ENCODE measurements at places on chromosomes 2 and 18.
A peak's percentile ranks its signal among the peaks of the same experiment; 100 is the strongest.

DNA sequence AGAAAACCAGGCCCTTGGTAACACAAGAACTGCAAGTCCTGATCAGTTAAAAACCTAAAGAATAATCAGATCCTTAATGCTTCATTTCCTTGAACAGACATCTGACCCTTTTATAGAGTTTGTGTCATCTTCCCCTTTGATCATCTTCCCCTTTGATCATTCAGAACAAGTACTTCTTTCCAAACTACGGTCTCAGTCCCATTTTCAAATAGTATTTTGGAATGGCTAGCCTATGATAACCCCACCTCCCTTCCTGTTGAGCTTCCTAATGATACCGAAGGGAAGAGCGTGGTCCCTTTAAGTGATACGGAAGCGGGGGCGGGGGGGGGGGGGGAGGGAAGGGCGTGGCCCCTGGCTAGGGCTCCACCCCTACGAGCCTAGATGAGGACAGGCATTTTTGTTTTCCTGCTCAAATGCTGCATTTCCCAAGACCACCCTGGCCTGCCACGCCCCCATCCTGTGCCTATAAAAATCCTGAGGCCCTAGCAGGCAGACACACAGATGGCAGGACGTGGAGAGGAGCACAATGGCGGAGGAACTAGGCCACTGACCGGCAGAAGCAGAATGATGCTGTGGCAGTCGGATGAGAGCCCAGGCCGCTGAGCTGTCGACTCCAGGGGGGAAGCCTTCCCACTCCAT is 24.1 kb upstream of the CHRNA1 start:
- no peak for DNase-seq

DNA sequence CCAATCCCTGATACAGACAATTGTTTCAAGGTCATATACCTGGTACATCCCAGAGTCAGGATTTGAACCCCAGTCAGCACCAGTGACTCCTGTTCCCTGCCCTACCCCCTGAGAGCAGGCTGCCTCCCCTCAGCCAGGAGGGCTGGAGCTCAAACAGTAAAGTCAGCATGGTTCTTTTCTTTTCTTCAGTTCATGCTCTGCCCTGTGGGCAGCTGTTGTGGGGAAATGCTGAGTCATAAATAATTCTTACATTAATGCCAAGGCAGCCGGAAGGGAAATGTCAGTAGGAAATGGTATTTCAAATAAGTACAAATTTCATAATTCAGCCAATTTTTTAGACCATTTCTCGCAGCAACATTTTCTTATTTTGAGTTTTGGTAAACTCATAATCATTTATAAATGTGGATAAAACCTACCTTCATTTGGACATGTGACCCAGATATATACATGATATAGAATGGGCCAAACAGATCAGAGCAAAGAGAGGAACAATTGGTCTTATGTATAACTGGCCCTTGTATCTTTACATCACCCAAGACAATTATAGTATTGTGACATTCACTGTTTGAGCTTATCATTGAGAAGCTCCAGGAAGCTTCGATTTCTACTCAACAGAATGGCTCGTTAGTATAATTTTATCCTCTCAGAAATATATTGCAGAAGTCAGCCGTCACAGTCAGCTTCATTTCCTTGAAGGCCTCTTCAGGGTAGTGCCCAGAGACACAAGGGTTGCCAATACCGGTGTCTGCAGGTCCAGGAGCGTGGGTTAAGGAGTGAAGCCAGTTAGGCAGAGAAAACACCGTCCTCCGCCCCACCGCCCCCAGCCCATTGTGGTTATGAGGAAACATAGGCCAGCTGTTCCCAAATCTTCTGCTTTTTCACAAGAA is 28.0 kb upstream of the SCYGR1 start:
- no peak for DNase-seq

DNA sequence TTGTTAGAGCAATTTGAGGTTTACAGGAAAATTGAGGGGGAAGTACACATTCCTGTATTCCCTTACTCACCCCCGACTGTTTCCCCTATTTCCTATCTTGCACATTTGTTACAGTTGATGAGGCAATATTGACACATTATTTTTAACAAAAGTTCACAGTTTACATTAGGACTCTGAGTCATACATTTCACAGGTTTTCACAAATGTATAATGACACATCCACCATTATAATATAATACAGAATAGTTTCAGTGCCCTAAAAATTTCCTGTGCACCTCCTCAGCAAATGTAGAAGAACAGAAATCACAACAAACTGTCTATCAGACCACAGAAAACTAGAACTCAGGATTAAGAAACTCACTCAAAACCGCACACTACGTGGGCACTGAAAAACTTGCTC is 160.6 kb upstream of the RMP24 start:
- no peak for DNase-seq

DNA sequence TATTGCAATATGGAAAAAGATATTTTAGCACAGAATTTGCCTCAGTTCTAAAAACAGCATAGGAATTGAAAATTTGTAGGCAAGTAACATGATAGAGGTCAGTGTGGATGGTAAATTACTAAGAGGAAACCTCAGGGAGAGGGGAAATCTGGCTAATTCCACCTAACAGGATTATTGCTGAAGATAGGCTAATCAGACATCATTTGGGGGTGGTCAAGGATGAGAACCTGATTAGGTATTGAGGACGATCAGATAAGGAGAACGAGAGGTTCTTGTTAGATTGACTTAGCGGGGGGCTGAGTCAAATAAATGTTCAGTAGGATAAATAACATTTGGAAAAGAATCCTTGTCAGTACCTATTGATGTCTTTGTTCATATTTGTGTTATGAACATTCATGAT is 543.2 kb upstream of the LRRTM4 start:
- no peak for DNase-seq

DNA sequence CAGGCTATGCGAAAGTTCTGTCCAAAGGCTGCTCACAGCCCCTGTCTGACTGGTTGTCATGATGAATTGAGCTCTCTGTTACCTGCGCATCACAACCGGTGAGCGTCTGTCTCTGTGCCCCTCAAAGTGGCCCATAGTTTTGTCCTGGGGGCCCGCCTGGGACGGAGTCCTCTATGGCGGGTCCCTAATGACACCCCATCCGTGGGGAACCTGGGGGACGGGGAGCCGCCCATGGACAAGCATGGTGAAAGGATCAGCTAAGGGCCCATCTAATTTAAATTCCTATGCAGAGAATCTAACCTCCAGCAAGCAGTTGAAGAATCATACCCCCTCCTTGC is 473 bp downstream of the ELMOD3 start:
- no peak for DNase-seq

GRCh38 chr18:61980355-61980754 is 87.5 kb upstream of the RNF152 start:
- DNase-seq, result no peak

DNA sequence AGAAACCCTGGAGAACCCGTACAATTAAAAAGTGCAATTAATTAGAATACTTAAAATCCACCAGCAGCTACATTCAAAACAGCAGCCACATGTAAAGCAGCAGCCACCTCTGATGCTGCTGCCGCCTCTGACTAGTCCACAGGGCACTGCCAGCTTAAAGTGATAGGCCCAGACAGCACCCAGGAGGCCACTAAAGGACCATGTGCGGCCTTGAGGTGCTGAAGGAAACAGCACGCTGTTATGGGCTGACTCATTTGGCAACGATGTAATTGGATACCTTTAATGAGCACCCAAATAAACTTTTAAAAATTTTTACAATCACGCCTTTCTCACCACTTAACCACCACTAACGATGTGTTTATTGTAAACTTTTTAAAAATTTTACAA is 209.3 kb upstream of the NCKAP5 start:
- DNase-seq, result no peak

- DNase-seq, result no peak
These were observed 27.6 kb downstream of the ST3GAL5 start for GRCh38 chr2:85861180-85861579.

- DNase-seq, result no peak
These were observed 35.1 kb upstream of the ROCK2 start for GRCh38 chr2:11379558-11379957.

GRCh38 chr2:39464864-39465263 is 27.8 kb upstream of the MAP4K3 start:
- DNase-seq, result no peak

GRCh38 chr2:195741191-195741590 is 84.2 kb downstream of the SLC39A10 start:
- DNase-seq, result no peak

DNA sequence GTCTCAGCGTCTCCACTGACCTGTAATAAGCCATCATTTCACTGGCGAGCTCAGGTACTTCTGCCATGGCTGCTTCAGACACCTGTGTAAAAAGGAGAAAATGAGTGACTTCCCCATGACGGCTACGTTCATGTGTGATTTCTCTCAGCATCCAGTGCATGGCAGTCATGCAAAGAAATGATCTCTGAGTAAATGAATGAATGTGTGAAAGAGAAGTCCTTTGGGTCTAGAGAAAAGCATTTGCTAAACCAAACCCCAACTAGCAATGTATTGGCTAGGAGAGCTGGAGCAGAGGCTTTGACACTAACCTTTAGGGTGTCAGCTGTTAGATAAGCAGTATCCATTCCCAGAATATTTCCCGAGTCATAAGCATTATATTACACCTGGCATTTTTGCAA is 417 bp downstream of the IL1B start:
- no peak for DNase-seq

DNA sequence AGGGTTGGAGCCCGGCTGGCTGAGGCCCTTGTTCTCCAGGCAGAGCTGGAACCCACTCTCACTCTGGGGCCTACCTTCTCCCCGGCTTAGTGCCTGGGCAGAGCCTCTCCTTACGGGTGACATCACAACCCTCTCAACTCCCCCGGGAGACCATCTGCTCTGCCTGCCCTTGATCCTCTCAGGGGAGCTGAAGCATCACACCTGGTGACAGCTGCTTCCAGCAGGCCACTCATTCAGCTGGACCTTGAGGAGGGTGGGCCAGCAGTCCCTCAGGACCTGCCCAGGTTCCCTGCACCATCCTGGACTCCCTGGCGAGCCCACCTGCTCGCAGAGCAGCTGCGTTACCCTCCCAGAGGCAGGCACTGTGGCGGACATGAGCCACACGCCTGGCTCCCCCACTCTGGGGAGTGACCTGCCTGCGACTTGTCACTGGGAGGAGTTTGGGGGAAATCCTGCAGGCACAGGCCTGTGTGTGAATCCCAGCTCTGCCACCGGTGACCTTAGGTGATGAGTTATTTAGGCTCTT is 13.1 kb downstream of the HS6ST1 start:
- no peak for DNase-seq

DNA sequence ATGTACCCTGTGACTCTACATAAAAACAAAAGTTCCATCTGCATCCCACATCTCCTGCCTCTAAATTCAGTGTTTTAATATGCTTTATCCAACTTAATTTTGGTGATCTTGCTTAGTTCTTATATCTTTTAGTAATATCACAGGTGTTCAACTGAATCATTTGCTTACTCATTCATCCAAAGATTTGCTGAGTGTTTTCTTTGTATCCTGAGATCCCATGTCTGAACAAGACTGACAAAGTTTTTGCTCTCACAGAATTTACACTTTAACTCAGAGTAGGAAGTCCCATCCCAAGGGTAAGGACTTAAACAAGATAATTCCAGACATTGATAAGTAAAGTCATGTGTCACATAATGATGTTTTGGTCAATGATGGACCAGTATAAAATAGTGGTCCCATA is 87.0 kb downstream of the FSIP2 start:
- DNase-seq, result no peak

DNA sequence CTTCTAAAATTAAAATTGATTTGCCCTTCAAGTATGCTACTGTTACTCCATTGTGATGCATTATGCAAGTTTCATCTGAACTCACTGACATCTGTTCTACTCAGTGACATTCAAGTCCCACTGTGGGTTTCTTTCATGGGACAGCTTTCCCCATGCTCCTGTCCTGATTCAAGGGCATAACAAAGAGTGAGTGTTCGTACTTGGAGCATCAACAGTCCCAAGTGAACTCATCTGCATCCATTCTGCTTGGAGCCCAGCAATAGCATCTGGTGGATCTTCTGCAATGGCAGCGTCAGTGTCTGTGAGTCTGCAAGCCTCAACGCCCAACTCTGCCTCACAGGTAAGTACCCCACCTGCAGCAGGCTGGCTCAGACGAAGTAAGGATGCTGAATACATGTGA is 27.5 kb downstream of the BUB1 start:
- DNase-seq, result no peak

DNA sequence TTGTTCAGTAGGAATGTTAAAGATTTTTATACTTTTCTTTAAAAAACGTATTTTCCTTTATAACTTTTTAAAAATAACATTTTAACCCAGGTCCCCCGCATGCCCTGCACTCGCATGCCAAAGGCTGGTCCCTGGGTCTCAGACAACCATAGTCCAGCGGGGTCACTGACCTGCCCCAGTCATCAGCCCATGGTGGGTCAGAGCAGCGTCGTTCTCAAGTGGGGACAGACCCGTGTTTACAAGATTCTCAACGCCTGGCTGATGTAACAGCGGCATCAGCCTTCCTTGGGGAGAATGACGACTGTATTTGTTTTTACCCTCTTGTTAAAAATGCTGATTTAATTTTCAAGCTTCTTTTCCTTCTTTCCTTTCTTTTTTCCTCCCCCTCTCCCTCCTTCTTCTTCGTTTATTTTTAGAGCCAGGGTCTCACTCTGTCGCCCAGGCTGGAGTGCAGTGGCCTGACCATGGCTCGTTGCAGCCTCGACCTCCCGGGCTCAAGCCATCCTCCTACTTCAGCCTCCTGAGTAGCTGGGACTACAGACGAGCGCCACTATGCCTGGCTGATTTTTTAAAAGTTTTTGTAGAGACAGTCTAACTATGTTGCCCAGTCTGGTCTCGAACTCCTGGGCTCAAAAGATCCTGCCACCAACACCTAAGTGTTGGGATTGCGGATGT is 1.0 kb upstream of the EFHD1 start:
- no peak for DNase-seq

DNA sequence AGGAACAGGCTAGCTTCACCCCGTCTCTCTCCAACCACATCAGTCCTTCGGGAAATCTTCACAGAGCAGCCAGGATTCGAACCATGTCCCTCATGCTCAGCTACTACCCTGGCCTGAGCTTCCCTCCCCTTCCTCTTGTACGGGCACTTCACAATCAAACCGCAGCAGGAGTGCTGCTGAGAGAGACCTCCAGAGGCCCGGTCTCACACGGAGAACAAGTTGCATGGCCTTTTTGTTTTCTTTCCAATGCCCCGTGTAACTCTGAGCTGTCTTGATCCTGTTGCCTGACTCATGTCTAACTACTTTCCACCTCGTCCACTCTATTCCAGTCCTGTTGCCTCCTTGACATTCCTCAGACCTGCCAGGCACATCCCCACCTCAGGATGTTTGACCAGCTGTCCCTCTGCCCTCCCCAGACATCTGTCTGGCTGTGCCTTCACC is 25.4 kb downstream of the FBLN7 start:
- no peak for DNase-seq

GRCh38 chr2:190533968-190534309 is 583 bp downstream of the NEMP2 start:
- DNase-seq, result peak; percentile 54

- DNase-seq, result no peak
These were observed 158.6 kb upstream of the RAB6C start for GRCh38 chr2:129820908-129821307.
